ENCODE measurements at places on chromosomes 11 and 22. TPM values are rescaled to one million over a fixed set of nuclear protein-coding genes. Genes with fewer than 3 reads are reported as not detected.

DNA sequence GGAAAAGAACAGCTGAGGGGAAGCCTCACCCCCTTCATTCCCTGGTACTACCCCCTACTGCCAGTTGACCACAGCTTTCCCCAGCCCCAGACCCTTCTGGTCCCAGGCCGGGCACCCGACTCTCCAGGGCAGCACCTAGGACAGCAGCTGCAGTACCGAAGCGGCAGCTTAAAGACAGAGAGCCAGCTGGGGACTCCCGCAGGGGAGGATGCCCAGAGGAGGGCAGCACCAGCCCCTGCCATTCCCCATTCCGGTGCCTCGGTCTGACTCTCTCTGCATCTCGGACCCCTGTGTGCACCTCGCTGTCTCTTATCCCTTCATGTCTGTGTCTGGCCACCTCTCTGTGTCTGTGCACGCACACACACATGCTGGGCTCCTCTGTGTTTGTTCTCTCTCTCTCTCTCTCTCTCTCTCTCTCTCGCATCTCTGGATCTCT lies 9.4 kb downstream of the IGSF9B start:
- DNase-seq, result peak; percentile 79

GRCh38 chr11:68670208-68670992 lies 13.9 kb upstream of the GAL start:
- no peak for DNase-seq

DNA sequence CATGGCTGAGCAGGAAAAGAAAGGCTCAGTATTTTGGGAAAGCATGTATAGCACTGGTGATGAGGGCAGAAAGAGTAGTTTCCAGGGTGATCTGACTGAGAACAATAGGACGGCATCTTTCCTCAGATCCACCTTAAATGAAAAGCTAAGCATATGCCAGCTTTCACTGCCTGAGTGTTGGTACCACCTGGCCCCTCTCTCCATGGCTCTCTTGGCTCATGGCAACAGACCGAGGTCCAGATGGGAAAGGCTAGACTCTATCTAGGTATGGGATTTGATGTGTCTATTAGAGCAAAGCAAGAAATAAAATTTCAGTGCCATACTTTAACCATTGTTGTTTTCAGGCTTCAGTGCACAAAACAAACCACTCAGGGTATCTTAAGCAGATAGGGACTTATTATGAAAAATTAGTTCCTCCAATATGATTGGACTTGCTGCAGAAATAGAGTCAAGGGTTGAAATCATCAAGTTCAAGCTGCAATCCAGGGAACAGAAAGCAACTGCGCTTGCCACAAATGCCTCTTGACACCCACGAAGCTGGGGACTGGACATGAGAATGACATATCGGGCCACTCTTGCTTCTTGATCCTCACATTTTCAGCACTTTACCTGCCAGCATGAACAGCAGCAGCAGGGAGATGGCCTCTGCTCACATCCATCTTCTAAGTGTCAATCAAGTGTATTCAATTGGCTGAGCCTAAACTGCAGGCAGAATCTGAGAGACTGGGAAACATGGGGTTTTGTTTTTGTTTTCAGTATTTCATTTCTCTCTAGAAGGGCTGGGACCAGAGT lies 64.0 kb upstream of the SNX19 start:
- no peak for DNase-seq

- no peak for DNase-seq
These were observed 38.3 kb downstream of the BIRC2 start for GRCh38 chr11:102385085-102386007.

- no peak for DNase-seq
These were observed 698 bp downstream of the C1QTNF4 start for GRCh38 chr11:47593492-47593933.

GRCh38 chr22:26597026-26597425 lies 7.1 kb upstream of the TPST2 start:
- DNase-seq, result no peak

GRCh38 chr11:24199461-24199860 lies 297.4 kb upstream of the LUZP2 start:
- no peak for DNase-seq

GRCh38 chr11:1969035-1969434 lies 21.9 kb downstream of the MRPL23 start:
- no peak for DNase-seq

DNA sequence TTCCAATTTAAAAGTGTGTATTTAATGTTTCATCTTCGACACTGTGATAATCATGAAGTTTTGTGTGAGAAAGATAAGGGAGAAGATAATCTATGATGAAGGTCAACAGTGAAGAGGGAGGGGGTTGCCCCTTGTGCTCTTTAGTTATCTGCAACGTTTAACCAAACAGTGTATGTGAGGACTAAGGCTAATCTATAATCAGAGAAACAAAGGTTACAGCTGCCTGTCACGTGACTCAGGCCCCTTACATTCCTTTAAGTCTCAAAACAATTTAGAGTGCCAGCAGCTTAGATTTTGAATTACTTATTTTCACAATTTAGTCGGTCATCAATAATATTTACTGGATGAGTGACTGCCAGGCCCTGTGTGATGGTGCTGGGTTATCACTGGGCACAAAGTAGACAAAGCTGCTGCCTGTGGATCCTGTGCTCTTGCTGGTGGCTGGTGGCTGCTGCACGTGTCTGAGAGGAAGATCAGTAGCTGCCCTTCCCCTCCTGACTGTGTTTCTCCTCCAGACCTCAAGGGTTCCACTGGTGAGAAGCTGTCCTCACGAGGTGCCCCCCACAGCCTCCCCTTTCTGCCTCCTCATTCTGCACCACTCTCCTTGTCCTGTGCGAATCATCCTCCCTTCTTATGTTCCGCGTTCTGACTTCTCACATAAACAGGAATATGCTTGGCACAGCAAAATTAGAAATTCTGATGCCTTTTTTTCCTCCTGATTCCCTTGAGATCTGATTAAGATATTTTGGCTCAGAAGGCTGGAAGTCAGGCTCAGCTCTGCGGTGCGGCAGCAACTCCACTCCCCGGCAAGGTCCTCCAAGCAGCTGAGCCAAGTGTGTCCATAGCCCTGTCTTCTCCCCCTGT lies 331.1 kb upstream of the B3GAT1 start:
- DNase-seq, result no peak

DNA sequence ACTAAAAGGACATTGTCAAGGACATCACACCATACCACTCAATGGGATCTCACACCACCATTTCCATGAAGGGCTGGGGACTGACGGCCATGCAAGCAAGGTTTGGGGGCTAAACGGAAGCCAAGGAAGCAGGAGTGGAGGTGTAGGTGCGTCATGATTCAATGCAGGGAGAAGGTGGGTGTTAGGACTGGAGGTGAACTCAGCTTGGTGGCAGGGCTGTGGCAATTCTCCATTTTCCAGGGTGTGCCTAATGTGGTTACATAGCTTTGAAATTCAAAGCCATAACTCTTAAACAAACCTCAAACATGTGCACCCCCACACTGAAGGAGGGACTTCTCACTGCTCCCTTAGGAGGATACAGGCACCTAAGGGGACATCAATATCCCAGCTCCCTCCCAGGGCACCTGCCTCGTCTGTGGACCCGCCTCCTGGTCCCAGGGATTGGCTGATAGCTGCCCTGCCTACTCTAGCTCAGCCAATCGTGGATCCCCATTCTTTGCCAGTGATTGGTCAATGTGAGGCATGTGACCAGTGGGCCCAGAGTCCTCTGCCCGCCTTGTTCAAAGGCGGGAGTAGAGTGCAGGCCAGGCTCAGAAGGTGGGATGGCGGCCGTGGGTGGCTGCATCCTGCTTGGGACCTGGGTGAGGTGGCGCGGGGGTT lies 64.6 kb downstream of the CTTN start:
- DNase-seq, result no peak

Gene KRTAP5-11
- total RNA-seq, result not detected

Gene PRG3
- total RNA-seq, result not detected

Gene FLRT1
- not detected for total RNA-seq

Gene CTSC
- 230 TPM for total RNA-seq

Gene PLCB3
- total RNA-seq, result 12.4 TPM

Gene CRYBB3
- total RNA-seq, result 0.57 TPM

Gene ELMOD1
- not detected for total RNA-seq

Gene IL10RA
- total RNA-seq, result 161 TPM

Gene PLA2G6
- 65.0 TPM for total RNA-seq

Gene DDI1
- not detected for total RNA-seq

Gene OR56A1
- not detected for total RNA-seq

Gene CECR2
- not detected for total RNA-seq

Data from activated CD4-positive, alpha-beta T cell treated with anti-CD3 and anti-CD28 coated beads, Interleukin-2, amount 10 ng/mL, durations not matched to agents 7 days and 5 days (primary cell).